ENCODE measurements at places on chromosomes 1 and 21.
A peak's percentile ranks its signal among the peaks of the same experiment; 100 is the strongest.

DNA sequence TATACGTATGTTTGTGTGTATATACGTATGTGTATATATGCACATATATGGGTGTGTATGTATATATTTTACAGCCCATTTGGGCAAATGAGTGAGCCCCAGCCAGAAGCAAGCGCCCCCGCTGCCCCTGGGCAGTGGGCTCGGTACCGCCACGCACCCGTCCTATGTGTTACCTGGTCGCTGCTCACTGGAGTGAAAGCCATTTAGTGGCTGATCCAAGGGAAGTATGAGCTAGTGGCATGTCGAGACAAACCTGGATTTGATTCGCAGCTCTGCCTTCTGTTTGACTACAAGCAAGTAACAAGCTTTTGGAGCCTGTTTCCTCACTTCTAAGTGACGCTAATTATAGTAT, 35.8 kb upstream of the JAK1 start:
- DNase-seq: no peak

DNA sequence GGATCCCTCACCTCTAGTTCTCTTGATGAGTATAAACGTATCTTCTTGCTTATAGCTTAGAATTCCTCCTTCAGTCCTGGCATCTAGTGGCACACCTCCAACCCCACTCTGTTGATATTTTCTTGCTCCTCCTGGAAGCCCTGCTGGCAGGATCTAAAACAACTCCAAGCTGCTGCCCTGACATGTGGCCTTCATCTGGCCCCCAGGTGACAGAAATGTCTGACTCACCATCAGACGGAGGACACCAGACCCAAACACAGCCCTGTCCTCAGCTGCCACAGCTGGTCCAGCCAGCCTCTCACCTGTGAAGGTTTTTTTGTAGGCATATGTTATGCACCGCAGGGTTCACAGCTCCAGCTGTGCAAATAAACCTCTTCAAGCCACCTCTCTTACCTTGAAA, 53.4 kb downstream of the KRTAP19-8 start:
- no peak for DNase-seq

GRCh38 chr1:204563307-204563706, 47.1 kb downstream of the MDM4 start:
- no peak for DNase-seq

- DNase-seq: peak; percentile 31
These were observed 67.1 kb downstream of the FAAP20 start for GRCh38 chr1:2127187-2128145.

- no peak for DNase-seq
These were observed 36.5 kb downstream of the RLF start for GRCh38 chr1:40197656-40198055.

All from right hindlimb (tissue), 1 donor.